ENCODE measurements at places on chromosomes 16 and 17.
A peak's percentile ranks its signal among the peaks of the same experiment; 100 is the strongest.

- no peak for DNase-seq
These were observed 671.2 kb downstream of the CDH8 start for GRCh38 chr16:61364990-61365389.

DNA sequence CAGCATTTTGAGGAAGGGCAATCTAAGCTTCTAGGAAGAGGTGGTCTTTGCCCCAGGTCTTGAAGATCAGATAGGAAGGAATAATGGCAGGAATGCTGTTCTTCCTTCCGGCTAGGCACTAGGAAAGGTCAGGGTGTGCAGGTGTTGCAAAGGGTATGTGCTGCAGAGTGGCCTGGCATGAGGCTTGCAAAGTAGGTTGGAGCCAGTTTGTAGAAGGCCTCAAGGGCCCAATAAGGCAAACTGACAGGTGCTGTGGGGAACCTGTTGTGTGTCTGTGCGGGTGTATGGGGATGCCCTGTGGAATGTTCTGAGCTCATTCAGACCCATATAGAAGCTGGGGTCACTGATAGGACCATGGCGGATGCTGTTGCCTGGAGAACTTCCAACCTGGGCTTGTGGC is 12.7 kb downstream of the MSI2 start:
- DNase-seq, result no peak

- DNase-seq, result no peak
These were observed 1.6 kb downstream of the HOXB2 start for GRCh38 chr17:48543107-48543853.

GRCh38 chr16:51949282-51949681 is 597.7 kb downstream of the TOX3 start:
- DNase-seq, result no peak

- DNase-seq, result peak; percentile 65
These were observed 1.4 kb downstream of the CEP131 start for GRCh38 chr17:81221371-81221841.

- DNase-seq, result peak; percentile 44
These were observed 653.8 kb downstream of the CDH8 start for GRCh38 chr16:61382435-61382834.

DNA sequence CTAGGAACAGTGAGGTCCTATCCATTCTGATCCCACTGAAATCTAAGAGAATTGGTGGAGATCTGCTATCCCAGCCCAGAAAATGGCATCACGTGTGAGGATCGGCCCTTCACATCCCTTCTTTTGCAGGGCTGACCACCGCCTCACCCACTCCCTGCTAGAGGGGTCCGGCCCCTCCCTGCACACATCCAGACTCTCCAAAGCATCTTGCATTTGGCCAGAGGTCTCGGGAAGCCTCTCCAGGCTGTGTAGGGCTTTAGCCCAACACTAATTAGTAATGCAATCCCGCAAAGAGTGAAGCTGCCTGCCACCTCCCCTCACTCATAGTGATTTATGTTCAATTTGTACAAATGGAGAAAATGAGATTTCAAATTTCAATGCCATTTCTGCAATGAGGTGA is 434.4 kb upstream of the ZFHX3 start:
- no peak for DNase-seq

- DNase-seq, result no peak
These were observed 77.0 kb upstream of the MTMR4 start for GRCh38 chr17:58591455-58591854.

DNA sequence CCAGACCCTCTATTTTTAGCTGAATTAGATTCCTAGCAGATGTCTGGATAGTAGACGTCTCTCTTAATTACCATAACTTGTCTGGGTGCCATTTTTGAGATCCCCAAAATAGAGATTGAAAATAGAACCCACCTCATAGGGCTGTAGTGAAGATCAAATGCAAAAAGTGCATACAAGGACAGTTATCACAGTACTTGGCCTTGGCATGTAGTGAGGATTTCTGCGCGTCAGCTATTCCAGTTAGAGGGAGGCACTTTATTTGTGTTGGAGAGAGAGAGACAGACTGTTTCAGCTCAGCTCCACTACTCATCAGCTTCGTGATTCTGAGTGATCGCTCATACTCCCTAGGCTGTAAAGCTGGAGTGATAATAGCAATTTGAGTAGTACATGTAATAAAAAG is 59.6 kb upstream of the CDH13 start:
- DNase-seq, result no peak

GRCh38 chr17:75430159-75430974 is 24.9 kb upstream of the GRB2 start:
- peak; percentile 77 for DNase-seq

DNA sequence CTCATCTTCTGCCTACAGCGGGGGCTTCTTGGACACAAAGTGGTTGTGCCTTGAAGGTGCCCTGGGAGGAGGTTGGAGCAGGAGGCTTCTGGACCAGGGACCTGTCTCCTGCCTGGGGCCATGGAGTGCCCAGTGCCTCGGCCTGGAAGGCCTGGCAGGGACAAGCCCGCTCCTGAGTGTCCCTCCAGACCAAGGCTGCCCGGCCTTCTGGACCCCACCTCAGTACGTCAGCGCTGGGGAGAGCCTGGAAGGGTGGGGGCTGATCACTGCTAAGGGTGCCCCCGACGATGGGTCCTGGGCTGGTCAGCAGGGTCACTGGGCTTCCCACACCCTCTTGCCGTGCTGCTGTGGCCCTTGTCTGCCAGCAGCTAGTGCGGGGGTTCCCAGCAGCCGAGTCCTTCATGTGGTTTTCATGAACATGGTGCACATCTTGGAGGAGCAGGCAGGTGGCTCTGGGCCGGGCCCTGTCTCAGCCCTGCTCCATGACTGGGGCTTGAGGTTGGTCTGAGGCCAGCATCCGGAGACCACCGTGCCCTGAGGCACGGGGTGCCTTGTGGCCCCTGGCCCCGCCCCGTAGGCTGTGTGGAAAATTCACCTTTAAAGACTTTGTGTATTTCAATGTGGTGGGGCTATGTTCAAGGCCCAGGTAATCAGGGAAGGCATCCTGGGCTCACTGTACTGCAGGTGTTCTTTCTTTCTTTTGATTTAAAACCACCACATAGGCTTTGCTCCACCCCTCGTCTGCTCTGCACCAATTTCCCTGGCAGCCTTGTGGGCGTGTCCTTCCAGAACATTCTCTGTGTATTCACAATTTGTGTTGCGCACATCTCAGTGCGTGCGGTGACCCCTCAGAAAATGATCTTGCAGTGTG is 22.4 kb downstream of the MGRN1 start:
- DNase-seq, result peak; percentile 75

- peak; percentile 99 for DNase-seq
These were observed 29.4 kb downstream of the CACNA1H start for GRCh38 chr16:1182316-1182671.

- DNase-seq, result peak; percentile 97
These were observed 6.6 kb downstream of the VASN start for GRCh38 chr16:4378161-4378666.

DNA sequence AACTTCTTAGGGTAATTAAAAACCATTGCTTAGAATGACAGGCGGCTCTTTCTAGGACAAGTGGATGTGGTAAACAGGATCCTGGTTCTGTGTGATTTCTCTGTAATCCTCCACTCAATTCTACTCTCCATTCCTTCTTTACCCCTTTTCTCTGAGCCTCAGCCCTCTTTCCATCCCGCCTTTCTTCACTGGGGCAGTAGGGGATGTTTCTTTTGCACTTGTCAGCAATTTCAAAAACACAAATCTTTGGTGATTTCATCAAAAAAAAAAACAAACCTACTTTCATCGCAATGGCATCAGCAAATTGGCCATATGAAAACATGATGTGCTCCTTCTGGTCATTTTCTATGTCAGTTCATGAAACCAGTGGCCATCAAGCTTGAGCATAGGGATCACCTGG is 104.6 kb downstream of the CDK5R1 start:
- no peak for DNase-seq

DNA sequence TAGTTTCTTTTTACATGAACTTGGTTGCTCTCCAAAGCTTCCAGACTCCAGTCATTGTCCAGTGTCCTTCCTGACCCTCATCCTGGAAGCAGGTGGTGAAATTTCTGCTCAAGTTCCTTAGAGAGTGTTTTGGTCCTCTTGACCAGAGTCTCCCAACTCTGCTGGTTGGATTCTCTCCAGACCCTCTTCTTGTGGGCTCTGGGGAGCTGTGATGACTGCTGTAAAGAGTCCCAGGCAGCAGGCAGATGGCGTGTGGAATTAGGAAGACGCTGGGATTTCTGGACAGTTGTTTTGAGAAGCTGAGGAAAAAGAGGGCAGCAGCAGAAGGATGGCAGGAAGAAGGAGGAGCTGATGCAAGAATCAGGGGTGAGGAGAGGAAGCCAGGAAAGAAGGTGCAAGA is 1.6 kb upstream of the SEZ6 start:
- DNase-seq, result no peak

DNA sequence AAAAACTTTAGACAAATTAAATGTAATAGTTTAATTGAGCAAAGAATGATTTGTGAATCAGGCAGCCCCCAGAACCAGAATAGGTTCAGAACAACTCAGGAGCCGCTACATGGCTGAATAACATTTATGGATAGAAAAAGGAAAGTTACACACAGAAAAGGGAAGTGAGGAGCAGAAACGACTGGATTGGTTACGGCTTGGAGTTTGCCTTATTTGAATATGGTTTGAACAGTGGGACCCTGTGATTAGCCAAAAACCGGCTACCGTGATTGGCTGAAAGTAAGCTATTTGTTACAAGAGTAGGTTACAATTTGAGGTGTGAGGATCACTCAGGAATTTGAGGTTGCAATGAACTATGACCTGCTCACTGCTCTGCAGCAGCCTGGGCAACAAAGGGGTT is 1139.8 kb downstream of the CDH11 start:
- DNase-seq, result no peak

DNA sequence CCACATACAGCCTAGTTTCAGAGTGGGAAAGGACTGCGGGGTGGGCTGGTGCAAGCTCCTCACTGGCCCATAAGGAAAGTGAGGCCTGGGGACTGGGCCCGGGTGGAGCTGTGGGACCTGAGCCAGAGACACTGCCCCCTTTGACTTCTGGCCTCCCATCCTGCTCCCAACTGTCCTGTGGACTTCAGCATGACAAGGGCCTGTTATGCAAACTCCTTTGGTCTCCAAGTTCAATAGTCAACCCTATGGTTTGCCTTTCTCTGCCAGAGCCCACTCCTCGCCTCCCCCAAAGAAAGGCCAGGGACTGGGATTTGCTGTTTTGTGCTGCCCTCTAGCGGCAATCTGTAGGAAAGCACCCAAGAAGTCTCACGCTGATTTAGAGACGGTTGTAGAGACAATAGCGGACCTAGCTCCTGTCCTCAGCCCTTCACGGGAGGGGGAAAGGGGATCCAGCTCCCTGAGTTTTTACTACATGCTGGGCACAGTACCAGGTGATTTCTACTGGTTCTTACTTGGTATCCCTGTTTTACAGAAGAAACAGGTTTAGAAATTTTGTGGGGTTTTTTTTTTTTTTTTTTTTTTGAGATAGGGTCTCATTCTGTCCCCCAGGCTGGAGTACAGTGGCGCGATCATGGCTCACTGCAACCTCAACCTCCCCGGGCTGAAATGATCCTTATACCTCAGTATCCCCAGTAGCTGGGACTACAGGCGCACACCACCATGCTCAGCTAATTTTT is 1.2 kb upstream of the TLCD3B start:
- DNase-seq, result peak; percentile 96

DNA sequence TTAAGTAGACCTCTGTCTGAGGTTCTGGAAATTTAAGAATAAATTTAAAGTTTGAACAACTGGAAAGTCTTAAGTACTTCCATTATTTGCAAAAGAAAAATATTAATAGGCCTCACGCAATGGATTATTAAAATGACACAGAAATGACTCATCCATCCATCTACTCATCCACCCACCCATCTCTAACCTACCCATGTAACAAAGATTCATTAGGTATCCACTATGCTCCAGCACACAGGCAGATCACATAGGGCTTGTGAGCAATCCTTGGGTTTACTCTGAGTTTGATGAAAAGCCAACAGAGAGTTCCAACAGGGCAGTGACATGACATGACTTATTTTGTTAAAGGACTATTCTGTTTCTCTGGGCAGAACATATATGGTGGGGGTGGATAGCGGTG is 93.3 kb downstream of the HELZ start:
- DNase-seq, result peak; percentile 32

DNA sequence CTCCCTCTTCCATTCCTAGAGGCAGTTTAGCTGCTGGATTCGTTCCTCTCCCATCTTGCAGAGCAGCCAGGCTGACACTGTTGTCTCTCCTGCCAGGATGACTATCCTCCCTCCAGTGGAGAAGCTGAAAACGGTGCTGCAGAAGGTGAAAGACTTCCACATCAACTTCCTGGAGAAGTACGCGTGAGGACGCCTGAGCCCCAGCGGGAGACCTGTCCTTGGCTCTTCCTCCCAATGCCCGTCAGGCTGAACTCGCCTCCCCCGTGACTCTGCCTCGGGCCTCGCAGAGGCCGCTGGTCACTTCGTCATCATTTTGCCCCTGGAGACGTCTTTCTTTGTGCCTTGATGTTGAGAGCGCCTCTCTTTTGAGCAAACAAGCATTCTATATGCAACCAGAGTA is 44.6 kb downstream of the GPT2 start:
- DNase-seq, result no peak

DNA sequence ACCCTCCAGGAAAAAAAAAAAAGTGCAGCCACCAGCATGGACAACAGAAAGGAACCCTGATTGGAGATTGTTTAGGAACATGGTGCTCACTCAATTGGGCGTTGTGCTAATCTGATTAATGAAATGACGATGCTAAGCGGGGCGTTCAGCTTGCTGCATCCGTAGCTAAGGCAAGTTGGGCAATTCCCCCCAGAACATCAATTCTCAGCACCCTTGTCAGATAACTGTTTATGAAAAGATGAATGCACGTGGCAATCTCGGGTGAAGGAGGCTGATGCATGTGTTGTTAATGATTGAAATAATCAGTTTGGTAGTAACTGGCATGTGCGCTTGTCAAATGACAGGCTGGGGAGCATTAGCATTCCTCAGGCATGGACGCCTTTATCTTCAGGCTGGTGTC is 57.0 kb downstream of the HS3ST3A1 start:
- DNase-seq, result no peak

DNA sequence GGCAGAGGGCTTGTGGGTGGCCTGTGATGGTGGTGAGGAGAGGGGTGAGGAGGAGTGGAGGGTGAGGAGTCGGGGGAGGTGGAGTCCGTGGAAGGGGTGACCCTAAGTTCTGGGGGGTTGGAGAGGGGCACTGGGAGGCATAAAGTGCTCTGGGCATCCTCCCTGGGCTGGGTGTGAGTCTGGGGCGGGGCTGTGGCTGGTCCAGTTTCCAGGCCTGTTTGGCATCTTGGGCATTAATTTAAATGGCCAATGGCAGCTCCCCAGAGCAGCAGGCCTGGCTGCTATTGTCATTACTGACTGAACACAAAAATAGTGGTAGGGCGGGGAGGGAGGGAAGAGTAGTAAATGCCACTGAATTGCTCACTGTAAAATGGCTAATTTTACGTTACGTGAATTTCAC is 7.7 kb upstream of the ARHGAP23 start:
- peak; percentile 69 for DNase-seq

DNA sequence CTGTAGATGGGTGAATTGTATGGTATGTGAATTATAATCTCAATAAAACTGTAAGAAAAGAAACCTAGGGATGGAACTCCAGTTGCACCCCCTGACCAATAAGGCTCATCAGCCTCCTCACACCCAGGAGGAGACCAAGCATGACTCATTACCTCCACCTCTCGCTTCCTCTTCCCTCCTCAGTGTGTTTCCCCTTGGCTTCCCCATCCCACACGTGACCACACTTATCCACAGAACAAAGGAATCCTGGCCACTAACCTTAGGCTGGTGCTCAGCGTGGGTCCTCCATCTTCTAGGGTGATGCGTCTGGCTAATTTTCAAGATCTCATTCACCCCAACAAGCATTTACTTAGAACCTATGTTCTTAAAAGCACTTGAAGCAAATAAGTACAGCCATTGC is 36.2 kb upstream of the MAP3K14 start:
- DNase-seq, result no peak
